ENCODE measurements at places on chromosomes 13 and 19.

- DNase-seq = no peak
These were observed 167.0 kb downstream of the COG6 start for GRCh38 chr13:39822437-39822836.

DNA sequence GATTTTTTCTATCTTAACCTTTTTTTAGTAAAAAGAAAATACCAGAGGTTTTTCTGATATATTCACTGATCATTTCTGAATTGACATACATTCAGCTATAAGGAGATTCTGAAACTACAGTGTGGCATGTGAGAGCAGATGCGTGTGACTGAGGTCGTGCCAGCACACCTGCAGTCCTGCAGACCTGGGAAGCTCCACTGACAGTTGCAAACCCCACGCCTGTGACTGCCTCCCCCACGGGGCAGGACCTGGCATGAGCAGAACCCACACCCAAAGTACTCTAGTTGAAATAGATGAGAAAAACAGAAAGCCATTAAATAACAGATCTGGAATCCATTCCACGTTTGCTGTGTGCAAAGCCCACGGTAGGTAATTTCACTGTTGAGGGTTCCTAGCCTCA is 80.7 kb downstream of the TEX29 start:
- DNase-seq = no peak

- no peak for DNase-seq
These were observed 376.4 kb downstream of the FGF9 start for GRCh38 chr13:22047082-22047784.

- DNase-seq = no peak
These were observed 731 bp downstream of the MAG start for GRCh38 chr19:35292421-35293362.

DNA sequence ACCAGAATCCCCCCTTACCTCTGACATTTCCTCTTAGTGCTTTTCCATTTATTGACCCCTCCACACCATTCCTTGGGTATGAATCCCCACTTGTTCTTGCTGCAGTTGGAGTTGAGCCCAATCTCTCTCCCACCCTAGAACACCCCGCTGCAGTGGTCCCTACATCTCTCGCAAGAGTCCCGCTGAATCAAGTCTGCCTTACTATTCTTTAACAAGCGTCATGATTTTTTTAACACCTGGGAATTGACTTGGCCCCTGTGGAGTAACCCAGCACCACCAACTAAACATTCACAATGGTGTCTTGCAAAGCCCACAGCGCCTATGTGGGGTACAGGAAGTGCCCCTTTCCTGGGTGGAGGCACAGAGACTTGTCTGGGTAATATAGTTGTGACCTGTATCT is 13.2 kb upstream of the ZNF599 start:
- no peak for DNase-seq
